Adrenal gland (tissue), 19 donors: ENCODE measurements at places on chromosomes 4 and X. TPM values are rescaled to one million over a fixed set of nuclear protein-coding genes. Genes with fewer than 3 reads are reported as not detected.

- H3K4me1 ChIP-seq = peaks cover 42% of the 10 kb centered on the region
- DNase-seq = no peak
- no peaks in the 10 kb centered on the region for H3K27me3 ChIP-seq
- H3K36me3 ChIP-seq = no peaks in the 10 kb centered on the region
- peak overlapping the region; percentile 93 for H3K27ac ChIP-seq
Observed at GRCh38 chr4:109432696-109433095, 919 bp upstream of the SEC24B start.

Gene HSD17B13
- 0.32 TPM for total RNA-seq

Gene ELF4
- total RNA-seq = 7.2 TPM

DNA sequence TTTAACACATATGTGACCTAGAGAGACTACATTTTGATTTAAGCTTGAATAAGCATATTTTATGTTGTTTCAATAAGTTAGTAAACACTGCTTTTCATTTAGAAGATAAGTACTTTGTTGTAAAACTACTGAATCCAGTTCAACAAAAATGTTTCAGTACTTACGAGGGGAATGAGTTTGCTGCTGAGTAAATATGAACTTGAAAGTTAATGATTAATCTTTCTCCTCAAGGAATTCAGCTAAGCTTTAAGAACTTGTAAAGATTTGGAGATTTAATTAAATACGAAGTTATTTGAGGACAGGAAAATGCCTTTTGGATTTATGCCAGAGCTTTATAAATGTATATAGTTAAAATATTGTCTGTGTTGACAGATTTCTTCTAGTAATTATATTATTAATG, 933.0 kb upstream of the LCORL start:
- H3K27ac ChIP-seq = no peak overlapping the region
- no peaks in the 10 kb centered on the region for H3K4me1 ChIP-seq
- no peak overlapping the region for H3K4me3 ChIP-seq
- no peaks in the 10 kb centered on the region for H3K27me3 ChIP-seq
- no peaks in the 10 kb centered on the region for H3K36me3 ChIP-seq

GRCh38 chr4:163622379-163623035, 128.0 kb downstream of the TMA16 start:
- no peak for DNase-seq
- H3K4me1 ChIP-seq = no peaks in the 10 kb centered on the region
- no peak overlapping the region for H3K4me3 ChIP-seq
- peak overlapping the region; percentile 60 for H3K27ac ChIP-seq
- no peaks in the 10 kb centered on the region for H3K27me3 ChIP-seq

Gene EFNB1
- 66.5 TPM for total RNA-seq

DNA sequence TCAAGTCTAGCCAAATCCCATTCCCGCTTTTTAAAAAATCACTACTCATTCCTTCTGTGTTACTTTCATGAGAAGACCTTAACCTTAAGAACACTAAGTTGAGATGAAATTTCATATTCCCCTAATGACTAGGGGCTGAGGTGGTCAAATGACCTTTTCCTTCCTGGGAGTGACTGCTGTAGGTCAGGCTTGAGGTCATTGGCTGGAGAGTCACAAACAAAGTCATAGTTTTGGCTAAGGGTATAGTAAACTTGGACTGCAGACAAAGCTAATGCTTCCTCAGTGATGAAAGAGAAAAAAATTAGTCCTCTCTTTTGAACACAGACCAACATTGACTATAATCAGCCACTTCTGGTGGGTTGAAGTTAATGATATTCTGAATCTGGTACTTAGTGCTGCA, 16.0 kb upstream of the FGF2 start:
- H3K27ac ChIP-seq = no peak overlapping the region
- H3K4me1 ChIP-seq = no peaks in the 10 kb centered on the region
- no peak for DNase-seq
- H3K4me3 ChIP-seq = no peak overlapping the region
- no peaks in the 10 kb centered on the region for H3K27me3 ChIP-seq

Gene SH3TC1
- total RNA-seq = 4.7 TPM

Gene ARMCX4
- 17.2 TPM for total RNA-seq

DNA sequence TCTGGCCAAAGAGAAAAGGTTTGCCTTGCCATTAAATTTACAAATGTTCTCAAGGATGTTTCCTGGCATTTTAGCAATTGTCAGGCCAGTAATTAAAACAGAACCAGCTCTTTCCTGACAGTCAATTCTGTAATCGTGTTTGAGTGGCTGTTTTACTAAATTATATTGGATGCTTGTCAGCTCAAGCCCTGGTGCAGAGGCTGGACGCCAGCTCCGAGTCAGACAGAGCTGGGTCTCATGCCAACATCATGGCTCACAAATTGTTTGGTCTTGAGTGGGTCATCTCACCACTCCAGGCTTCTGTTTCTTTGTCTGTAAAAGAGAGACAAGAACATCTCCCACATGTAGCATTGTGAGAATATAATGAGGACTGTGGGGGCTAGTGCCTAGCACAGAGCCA, 190.3 kb upstream of the PSAPL1 start:
- DNase-seq = no peak
- no peaks in the 10 kb centered on the region for H3K27me3 ChIP-seq

Gene FAM241A
- total RNA-seq = 1.9 TPM
